CD4-positive, alpha-beta T cell treated with Interleukin-10 for 1 hour (primary cell): ENCODE measurements at places on chromosomes 5 and 9.

GRCh38 chr9:121667214-121667613 is 15.8 kb downstream of the DAB2IP start:
- no peak for DNase-seq

- no peak for DNase-seq
Observed at GRCh38 chr9:426264-426663, 211.6 kb downstream of the DOCK8 start.

- no peak for DNase-seq
Observed at GRCh38 chr9:108017671-108018070, 528.1 kb upstream of the KLF4 start.

GRCh38 chr9:91714020-91714806 is 235.8 kb downstream of the ROR2 start:
- peak; percentile 18 for DNase-seq

- DNase-seq = no peak
Observed at GRCh38 chr5:122311961-122312590, at the start of gene SNCAIP. SNCAIP (plus strand) TSS chr5:122312237; CDS start chr5:122391135, 78,898 bp downstream.

- no peak for DNase-seq
Observed at GRCh38 chr5:32222723-32223470, 48.8 kb upstream of the GOLPH3 start.

- DNase-seq = no peak
Observed at GRCh38 chr9:106927916-106928315, 65.0 kb downstream of the ZNF462 start.

GRCh38 chr5:119322312-119322947 is 33.4 kb upstream of the TNFAIP8 start:
- DNase-seq = no peak

DNA sequence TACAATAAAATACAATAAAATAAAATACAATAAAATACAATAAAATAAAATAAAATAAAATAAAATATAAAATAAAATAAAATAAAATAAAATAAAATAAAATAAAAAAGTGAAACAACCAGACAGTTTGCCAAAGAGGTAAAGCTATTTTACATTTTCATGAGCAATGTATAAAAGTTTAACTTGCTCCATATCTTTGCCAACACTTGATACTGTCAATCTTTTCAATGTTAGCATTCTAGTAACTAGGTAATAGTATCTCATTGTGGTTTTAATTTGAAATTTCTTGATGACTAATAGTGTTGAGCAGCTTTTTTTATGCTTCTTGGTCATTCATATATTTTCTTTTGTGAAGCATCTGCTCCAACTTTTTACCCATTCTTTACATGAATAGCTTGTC is 17.3 kb downstream of the TTC33 start:
- DNase-seq = no peak

- DNase-seq = no peak
Observed at GRCh38 chr9:7739595-7739994, 60.0 kb downstream of the DMAC1 start.

DNA sequence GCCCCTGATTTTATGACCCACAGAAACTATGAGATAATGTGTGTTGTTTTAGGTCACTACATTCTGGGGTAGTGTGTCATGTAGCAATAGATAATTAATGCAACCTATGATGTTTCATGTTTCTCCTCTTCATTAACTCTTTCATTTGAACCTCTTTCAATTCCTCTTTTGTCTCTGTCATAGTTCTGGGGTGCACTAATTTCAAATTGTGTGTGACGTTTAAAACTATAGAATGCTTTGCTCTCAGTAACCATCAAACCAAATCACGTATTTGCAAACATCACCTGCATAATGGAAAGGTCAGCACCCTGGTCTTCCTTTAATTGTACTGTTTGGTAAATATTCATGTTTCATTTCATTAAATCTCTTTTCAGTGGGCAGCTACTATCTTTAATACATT is 621.6 kb downstream of the TLR4 start:
- DNase-seq = no peak

GRCh38 chr9:83978992-83979811 is 813 bp downstream of the HNRNPK start:
- DNase-seq = peak; percentile 91

DNA sequence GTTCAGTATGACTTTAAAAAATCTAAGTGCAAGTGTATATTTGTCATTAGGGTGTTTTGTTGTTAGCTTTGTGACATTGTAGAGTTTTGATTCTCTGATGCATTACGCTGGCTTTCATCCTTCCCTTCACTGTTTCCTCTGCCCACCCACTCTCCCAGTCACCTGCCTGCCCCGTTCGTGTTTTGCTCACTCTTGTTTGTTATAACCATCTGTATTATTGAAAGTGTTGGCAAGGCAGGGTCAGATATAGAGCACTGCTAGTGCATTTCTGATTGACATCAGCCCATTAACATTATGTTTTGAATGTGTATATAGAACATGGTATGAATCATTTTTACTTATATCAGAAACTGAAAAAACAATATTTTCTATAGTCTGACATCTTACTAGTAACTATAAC is 27.3 kb downstream of the SCGB3A1 start:
- no peak for DNase-seq

- DNase-seq = no peak
Observed at GRCh38 chr5:154058055-154059038, 19.6 kb downstream of the MFAP3 start.

GRCh38 chr5:134175921-134176510 is 734 bp downstream of the SKP1 start:
- no peak for DNase-seq

DNA sequence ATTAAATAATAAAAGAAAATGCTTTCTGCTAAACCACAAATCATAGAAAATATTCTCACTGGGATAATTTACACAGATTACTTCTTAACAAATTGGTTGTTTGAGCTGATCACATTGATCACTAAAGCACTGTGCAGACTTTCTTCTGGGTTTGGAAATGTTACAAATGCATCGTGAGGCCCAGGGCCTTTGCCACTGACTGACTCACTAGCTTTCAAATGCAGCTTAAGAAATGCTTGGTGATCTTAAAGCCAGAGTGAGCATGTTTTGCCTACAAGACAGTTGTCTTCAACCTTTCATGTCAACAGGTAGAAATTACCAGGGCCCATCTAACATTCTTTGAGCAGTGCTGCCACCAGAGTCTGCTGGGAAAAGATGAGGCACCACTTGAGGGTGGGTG is 252.3 kb upstream of the ADRA1B start:
- DNase-seq = no peak

- no peak for DNase-seq
Observed at GRCh38 chr9:80843028-80843427, 846.3 kb downstream of the TLE1 start.

- no peak for DNase-seq
Observed at GRCh38 chr9:14578030-14578429, 115.2 kb downstream of the ZDHHC21 start.

DNA sequence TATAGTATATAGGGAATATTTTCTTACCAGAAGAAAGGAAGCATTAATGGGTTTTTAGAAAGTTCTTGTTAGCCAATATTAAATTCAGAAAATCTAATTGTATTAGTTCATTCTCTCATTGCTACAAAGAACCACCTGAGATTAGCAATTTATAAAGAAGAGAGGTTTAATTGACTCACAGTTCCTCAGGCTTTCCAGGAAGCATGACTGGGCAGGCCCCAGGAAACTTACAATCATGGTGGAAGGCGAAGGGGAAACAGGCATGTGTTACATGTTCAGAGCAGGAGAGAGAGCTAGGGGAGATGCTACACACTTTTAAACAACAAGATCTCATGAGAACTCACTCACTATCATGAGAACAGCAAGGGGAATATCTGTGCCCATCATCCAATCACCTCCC is 304.0 kb upstream of the CDH12 start:
- DNase-seq = no peak

- no peak for DNase-seq
Observed at GRCh38 chr5:56116599-56117141, 116.5 kb downstream of the ANKRD55 start.

GRCh38 chr5:161086461-161086860 is 234.4 kb upstream of the ATP10B start:
- no peak for DNase-seq

DNA sequence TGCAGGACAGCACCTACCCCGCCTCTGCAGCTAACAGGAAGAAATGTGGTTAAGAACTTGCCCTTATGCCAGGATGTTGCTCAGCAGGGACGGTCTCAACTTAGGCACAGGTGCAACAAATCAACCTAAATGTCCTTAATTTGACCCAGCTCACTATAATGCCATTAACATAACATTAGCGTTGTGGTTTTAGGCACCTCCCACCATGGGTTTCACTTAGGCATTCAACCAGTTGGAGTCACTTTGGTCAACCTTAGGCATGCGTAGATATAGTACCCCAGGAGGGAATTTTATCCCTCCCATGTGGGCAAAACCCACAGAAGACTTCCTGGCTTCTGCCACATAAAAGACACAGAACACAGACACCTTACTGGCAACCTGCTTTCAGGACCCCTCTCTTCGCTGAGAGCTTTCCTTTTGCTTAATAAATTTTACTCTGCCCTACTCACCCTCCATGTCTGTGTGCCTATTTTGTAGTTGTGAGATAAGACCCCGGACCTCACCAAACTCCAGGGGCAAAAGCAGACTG is 8.7 kb upstream of the ERAP1 start:
- peak; percentile 85 for DNase-seq

GRCh38 chr5:34737731-34738130 is 81.6 kb downstream of the RAI14 start:
- no peak for DNase-seq

GRCh38 chr9:133369422-133369821 is 6.4 kb downstream of the SURF4 start:
- no peak for DNase-seq

DNA sequence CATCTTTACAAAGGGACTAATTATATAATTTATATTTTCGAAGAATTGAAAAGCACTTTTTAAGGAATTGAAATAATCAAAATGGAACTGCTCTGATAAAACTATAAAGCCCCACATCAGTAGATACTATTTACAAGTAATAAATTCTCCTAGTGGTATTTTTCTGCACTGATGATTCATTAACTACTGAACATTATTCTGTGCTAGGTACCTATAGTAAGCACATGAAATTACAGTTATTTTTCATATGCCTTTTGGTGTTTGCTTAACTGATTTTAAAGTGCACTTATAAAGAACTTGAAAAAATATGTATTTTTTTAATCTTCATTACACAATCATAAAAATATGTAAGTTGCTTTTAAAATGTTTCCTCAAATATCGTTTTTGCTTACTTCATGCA is 123.0 kb downstream of the MAN2A1 start:
- no peak for DNase-seq

DNA sequence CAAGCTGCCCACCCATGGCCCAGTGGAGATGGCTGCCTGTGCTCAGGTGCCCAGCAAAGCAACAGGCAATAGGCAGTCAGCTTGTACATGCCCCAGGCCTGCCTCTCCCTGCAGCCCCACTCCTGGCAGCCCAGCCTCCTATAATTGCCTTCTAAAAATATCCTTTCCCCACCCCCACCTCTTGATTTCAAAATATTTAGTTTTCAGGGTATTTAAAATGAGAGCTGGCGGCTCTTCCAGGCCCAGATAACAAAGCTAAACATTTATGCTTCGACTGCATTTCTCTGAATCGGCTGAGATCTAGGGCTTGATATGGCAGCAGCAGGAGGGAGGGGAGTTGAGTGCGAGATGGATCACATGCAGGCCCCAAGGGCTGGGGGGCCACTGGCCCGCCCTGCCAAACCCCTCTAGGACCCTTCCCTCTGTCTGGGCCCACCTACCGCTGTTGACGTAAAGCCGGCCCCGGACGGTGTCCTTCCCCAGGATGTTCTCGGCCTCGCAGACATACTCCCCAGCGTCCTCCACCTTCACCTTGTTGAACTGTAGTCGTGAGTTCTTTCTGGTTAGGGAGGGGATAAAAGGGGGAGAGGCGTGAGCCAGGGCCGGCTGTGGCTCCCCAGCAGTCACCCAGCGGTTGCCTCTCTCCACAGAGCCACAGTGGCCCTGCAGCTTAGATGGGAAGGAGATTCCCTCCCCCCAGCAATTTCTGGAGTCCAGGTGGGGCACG is 85.0 kb downstream of the PSD2 start:
- DNase-seq = no peak

- DNase-seq = no peak
Observed at GRCh38 chr5:110099572-110099971, 409.8 kb downstream of the MAN2A1 start.

GRCh38 chr5:137203011-137203632 is 296.0 kb downstream of the SPOCK1 start:
- no peak for DNase-seq

GRCh38 chr9:36987891-36988290 is 46.2 kb downstream of the PAX5 start:
- DNase-seq = no peak

DNA sequence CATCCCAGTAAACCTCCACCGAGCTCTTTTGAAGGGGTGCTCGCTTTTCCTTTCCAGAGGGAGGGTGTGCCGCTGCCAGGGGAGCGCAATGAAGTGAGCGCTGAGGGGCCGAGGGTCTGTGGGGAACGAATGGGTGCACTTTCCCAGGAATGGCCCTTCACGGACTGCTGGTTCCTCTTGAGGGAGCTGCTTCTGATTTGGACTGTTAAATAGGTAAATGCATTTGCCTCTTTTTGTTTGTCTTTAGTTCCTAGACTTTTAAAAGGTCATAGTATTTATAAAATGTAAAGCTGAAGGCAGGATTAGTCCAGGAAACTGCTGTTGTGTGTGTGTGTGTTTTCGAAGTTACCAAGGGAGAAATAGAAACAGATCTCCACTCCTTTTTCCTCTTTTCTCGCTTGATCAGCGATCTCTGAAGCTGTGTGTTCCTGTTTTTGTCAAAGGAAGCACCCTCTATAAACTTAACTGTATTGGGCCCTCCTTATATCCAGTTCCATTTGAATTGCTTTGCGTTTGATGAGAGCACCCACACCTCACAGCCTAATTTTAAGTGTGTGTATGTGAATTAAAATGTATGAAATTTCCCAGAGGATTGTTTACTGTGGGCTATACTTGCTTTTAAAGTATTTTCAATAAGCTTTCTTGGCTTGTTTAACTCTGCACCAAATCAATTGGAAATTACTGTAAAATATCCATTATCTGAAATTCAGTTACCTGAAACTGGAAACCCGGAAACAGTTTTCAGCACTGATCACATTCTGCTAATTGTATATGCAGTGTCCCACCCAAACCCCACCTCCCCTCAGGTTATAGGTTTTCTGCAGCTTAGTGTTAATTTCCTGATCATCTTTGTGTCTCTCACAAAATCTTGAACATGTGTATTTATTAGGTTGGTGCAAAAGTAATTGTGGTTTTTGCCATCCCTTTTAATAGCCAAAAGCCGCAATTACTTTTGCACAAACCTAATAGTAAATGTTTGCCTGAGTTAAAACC is 966 bp downstream of the SNX2 start:
- no peak for DNase-seq

DNA sequence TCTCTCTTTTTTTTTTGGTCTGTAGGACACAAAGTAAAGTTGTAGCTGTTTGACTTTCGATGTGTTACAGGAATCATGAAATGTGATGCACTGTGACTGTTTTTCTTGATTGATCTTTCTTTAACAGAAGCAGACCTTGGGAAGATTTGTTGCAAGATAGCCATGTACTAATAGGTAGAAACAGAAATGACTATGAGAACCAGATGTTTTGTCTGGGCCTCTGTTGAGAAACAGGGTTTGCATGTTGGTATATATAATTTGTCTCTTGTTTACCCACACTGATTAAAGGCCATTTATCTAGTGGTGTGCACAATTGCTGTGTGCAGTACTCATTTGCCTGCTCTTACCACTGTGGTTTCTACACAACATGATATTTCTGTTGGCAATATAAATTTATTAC is 125.1 kb downstream of the HACD4 start:
- DNase-seq = no peak

GRCh38 chr5:55853818-55854217 is 2.7 kb downstream of the IL31RA start:
- no peak for DNase-seq

GRCh38 chr5:76422227-76422626 is 19.1 kb downstream of the IQGAP2 start:
- DNase-seq = no peak
